NCI-H2081 treated with DMSO at 0.1 percent for 48 hours (cell line): ENCODE measurements at places on chromosomes 5 and 9.

- no peak for DNase-seq
These were observed 65.2 kb downstream of the TMEM167A start for GRCh38 chr5:83011985-83012384.

- no peak for DNase-seq
These were observed 673.5 kb downstream of the ACTL7B start for GRCh38 chr9:108182270-108182669.

GRCh38 chr5:94932259-94932658 is 313.8 kb downstream of the SLF1 start:
- no peak for DNase-seq

DNA sequence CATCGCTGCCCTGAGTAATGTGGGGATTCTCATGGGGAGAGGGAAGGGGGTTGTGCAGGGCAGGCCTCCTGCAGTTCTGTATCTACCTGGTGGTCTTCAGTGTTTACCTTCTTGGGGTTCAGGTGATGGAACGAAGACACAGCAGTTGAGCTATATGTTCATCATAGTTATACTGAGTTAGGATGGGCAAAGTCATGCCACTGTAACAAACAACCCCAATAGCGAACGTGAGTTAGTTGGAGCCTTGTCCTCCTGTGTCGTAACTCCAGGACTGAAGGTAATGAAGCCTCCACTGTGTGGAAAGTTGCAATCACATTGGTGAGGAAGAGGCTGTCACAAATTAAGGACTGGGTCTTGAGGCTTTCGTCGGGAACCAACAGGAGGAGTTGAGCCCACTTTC is 64.4 kb downstream of the DAPK1 start:
- no peak for DNase-seq

GRCh38 chr9:125447202-125447802 is 185.7 kb downstream of the GAPVD1 start:
- no peak for DNase-seq

DNA sequence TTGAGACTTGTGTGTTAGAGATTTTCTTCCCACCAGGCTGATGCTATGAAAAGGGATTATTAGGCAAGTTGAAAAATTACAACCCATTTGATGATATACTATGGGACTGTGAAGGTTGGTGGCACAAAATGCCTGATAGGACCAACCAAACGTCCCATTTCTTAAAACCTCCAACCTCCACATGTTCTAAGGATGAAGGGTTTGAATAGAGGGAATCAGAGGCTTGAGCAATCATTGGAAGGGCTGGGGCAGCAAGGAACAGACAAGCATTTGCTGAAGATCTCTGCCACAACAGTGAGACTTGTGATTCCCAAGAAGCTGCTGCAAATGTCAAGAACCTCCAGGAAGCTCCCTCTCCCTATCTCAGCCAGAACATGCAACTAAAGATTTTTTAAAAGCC is 283.1 kb downstream of the ELAVL2 start:
- no peak for DNase-seq

DNA sequence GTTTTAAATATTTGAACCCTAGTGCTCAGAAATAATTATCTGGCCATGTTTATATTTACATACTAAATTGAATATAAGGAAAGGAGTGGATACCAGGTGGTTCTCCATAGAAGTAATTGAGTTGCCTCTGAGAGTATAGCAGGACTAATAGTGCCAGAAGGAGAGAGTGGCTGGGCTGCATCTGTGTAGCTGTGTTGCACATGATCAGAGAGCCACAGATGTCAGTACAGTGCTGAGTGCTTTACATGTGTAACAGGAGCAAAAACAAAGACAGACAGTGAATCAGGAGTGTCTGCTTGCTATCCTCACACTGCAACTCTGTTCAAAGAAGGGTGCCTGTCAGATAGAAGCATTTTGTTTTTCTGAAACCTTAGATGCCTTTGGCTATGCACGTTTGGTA is 353.9 kb upstream of the PAPPA start:
- no peak for DNase-seq

GRCh38 chr5:61461926-61462325 is 129.9 kb downstream of the ZSWIM6 start:
- DNase-seq, result no peak

DNA sequence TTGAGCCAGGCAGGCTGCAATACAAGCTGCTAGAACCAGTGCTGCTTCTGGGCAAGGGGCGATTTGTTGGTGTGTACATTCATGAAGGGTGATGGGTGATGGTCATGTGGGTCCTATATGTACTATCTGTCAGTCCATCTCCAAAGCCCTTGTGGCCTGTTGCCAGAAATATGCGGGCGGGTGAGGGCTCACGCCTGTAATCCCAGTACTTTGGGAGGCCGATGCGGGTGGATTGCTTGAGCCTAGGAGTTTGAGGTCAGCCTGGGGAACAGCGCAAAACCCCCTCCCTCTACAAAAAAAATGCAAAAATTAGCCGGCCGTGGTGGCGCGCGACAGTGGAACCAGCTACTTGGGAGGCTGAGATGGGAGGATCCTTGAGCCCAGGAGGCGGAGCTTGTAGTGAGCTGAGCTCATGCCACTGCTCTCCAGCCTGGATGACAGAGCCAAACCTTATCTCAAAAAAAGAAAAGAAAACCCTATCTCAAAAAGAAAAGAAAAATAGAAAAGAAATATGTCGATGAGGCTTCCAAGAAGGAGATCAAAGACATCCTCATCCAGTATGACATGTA is 45.0 kb upstream of the KLF4 start:
- no peak for DNase-seq

DNA sequence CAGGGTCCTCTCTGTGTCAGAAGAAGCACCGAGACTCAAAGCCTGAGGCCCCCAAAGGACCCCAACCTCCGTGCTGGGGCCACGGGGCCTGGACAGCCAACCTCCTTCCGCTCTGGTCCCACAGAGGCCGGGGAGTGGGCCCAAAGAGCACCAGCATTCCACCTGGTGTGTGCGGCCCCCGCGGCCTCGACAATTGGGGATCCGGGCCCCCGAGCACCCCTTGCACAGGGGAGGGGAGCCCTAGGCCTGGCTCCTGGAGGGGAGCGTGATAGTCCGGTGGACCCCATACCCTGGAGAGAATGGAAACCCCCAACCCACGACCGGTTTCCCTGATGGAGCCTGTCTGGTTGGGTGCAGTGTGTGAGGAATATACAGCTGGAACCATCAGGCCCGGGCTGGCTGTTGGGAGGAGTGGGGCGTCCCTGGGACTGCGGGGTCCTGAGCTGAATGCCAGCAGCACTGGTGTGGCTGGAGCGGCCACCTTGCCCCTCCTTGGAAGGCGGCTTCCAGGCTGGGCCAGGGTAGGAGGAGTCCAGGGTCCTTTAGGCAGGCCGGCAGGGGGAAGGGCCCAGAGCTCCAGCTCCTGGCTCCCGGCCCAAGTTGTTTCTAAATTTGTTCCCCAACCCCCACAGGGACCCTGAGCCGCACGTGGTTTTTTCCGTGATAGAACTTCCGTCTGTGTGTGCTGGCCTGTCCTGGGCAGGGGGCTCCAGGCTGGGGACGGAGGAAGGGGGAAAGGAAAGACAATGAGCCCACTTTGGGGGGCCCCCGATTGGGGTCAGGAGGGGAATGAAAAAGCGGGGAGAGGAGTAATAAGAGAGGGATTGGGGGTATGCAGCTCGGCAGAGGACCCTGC is 825 bp upstream of the TOR4A start:
- DNase-seq, result no peak
